Cortex of kidney (tissue), 1 donor: ENCODE measurements at places on chromosomes 12 and 14.

DNA sequence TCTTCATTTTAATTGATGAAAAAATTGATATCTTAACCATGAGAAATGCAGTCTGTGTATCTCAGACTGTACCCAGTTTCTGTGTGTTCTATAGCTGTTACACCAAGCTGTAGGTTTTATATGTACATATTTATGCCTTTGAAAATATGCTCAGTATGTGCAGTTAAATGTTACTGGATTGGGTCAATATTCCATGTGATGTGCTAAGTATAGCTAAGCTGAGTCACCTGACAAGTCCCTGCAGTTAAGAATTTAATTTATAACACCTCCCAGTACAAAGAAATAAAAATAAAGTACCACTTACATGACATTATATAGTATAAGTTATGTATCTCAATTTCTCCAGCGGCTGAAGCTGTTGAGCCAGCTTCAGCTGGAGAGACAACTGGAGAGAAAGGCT lies 984.0 kb downstream of the GALC start:
- no peak for DNase-seq

DNA sequence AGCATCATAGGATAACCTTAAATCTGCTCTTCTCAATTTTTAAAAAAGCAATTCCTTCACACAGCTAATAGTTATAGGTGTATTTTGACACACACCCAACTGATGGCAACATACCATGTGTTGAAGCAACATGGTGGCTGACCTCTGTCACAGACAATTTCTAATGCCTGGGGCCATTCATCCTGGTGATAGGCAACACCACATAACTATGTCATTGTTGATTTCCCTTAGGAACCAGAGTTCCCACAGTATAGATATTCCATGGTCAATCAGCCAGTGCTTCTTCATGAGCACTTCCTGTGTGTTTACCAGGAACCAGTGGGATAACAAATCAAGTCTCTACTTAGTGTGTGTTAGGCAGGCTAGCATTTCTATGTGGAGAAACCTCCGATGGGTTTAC lies 88.3 kb downstream of the FIGNL2 start:
- no peak for DNase-seq

- DNase-seq: no peak
Measured at GRCh38 chr12:13724136-13724535, 257.3 kb downstream of the GRIN2B start.

- DNase-seq: no peak
Measured at GRCh38 chr12:130339951-130340350, 2.3 kb downstream of the PIWIL1 start.

GRCh38 chr14:73775339-73776193 lies 61.4 kb upstream of the PNMA1 start:
- no peak for DNase-seq

DNA sequence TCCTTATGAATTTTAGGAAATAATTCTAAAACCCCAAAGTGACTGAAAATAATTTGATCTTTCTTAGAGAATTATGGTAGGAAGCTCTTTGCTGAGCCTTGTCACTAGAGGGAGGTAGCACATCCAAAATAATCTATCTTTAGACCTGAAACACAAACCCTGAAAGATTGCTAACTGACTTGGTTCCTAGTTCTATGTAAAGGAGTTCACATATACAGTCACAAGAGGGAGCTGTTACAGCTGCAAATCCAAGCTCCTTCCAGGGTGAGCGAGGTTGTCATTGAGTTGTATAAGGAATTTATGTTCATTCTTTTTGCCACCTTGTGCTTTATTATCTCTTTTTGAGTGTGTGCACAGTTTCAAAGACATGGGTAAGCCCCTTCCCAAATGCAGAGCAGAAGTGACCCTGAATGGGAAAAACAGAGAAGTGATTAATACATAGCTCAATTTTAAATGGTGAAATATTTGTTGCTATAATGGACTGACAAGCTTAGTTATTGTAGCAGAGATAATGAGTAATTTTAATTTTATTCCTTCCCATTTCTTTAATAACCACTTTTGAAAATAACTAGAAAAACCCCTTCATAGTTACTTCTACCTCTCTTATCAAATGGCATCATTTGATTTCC lies 387.9 kb downstream of the DAD1 start:
- no peak for DNase-seq

- DNase-seq: no peak
Measured at GRCh38 chr12:45244561-45245343, 28.9 kb downstream of the ANO6 start.

- DNase-seq: no peak
Measured at GRCh38 chr14:83908419-83908818, 1621.5 kb upstream of the FLRT2 start.

GRCh38 chr12:124593851-124594401 lies 26.5 kb upstream of the NCOR2 start:
- no peak for DNase-seq

DNA sequence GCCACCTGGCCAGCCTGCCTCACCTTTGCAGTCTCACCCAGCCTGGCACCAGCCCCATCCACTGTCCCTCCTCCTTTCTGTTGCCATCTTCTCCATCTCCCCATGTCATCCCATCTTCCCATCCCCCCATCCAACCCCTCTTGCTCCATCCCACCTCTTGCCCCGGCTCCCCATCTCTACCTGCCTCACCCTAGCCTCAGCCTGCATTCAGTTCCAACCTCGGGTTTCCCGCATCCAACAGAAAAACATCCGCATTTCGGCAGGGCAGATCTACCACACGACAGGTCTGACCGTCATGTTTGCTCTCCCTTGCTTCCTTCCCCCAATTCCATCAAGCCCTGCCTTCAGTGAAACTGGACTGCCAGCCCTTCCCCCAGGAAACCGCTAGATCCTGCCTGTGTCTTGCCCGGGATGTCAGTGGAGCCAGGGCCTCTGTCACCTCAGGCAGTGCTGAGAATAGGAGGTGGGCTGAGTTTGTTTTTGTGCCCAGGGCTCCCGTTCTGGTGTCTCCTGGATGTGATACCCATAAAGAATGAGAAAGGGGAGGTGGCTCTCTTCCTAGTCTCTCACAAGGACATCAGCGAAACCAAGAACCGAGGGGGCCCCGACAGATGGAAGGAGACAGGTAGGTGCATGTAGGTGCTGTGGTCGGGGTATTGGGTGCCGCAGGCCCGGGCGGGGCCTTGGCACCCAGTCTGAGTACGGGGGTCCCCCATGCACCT lies 2.5 kb downstream of the KCNH3 start:
- DNase-seq: no peak

- no peak for DNase-seq
Measured at GRCh38 chr12:51662728-51663154, 71.7 kb downstream of the SCN8A start.

- DNase-seq: no peak
Measured at GRCh38 chr14:68534276-68534675, 258.6 kb downstream of the ZFP36L1 start.

- DNase-seq: no peak
Measured at GRCh38 chr12:111529424-111530368, 69.4 kb downstream of the ATXN2 start.

GRCh38 chr12:96242597-96242996 lies 48.4 kb downstream of the ELK3 start:
- no peak for DNase-seq

DNA sequence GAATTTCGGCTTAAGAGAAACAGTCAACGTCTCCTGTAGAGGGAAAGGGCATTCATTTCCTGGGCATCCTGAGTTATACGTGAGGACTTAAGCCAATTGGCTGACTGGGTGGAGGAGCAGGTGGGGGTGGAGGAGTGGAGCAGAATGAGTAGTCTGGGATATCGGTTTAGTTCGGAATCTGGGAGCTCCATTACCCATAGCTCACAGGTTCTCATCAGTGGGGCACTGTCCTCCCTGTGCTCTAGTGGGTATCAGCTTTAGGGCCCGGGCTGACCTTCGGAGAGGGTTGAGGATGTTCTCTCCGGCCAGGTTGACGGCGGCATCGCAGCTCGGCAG lies 704 bp downstream of the SDR39U1 start:
- DNase-seq: no peak

- DNase-seq: no peak
Measured at GRCh38 chr12:13362260-13362841, 165.8 kb downstream of the EMP1 start.

- DNase-seq: no peak
Measured at GRCh38 chr14:75223664-75224154, 47.3 kb upstream of the TMED10 start.

GRCh38 chr12:116338064-116338846 lies 60.8 kb upstream of the MED13L start:
- DNase-seq: no peak

DNA sequence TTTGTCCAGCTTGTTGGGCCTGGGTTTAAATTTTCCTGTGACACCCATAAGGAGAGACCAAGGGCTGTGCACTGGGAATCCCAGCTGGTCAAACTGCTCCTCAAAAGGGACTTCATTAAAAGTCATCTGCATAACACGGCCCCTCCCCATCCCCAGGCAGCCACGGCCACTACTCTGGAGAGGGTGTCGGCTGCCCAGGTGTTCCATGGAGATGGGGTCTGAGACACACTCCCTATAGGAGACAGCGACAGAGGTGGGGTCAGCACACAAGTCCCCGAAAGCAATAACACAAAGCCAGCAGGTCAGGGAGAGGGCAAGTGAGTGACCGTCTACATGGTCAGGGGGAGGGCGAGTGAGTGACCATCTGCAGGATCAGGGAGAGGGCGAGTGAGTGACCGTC lies 75.6 kb upstream of the BCL11B start:
- no peak for DNase-seq

DNA sequence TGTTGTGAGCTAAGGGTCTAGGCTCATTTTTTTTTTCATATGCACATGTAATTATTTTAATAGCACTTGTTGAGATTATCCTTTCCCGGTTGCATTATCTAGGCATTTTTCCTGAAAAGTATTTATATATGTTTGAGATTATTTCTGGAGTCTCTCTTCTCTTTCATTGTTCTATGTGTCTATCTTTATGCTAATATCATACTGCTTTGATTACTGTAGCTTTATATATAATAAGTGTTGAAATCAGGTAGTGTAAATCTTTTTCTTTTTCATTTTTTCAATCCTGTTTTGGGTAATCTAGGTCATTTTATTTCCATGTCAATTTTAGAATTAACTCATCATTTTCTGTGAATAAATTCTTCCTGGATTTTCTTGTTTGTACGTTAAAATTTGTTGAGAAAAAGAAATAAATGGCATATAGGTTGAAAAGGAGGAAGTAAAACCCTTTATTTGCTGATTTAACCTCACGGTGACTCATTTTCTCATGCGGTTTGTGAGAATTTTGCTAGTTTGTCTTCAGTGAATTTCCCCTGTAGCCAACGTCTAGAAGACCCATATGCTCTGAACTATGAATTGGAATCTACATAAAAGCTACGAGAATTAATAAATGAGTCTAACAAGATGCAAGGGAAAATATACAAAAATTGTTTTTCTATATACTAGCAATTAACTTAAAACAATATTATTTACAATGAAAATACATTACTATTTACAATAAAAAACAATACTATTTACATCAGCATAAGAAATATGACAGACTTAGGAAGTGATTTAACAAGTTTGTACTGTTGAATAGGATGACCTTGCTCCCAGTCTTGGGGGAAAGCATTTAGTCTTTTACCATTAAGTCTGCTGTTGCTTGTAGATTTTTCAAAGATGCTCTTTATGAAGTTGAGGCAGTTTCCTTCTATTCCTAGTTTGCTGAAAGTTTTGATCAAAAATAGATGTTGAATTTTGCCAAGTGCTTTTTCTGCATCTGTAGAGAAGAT lies 105.0 kb downstream of the SNAPC1 start:
- no peak for DNase-seq

- DNase-seq: no peak
Measured at GRCh38 chr14:87687420-87687819, 305.6 kb downstream of the GALC start.

DNA sequence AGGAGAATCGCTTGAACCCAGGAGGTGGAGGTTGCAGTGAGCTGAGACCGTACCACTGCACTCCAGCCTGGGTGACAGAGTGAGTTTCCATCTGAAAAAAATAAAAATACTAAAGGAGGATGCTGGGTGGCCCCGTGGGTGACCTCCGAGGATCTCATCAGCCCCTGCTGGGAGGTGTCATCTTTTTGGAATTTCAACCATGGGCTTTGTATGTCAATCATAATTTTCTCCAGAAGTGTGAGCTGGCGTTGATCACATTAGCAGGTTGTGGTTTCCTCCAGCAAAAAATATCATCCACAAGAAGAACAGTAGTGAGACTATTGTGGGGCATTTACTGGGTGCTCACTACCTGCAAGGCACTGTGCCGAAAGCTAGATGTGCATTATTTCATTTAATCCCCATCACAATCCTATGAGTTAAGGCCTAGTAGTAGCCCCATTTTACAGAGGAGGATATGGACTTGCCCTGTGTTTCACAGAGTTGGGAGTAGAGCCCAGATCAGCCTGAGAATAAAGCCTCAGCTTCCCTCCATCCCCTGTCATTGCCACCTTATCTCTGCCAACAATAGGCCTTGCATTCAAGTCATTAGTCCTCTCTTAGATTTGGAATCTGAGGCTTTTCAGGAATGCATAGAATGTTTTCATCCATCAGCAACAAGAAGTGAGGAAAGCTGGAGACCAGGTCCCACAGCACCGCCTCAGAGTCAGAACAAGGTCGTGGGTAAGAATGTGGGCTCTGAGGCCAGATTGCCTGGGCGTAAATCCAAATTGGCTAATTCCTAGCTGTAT lies 39.8 kb downstream of the SVOP start:
- DNase-seq: no peak

GRCh38 chr14:75301666-75302325 lies 23.2 kb downstream of the FOS start:
- DNase-seq: no peak

- DNase-seq: no peak
Measured at GRCh38 chr14:76880449-76880848, 54.2 kb downstream of the LRRC74A start.

- no peak for DNase-seq
Measured at GRCh38 chr14:34087571-34087970, 136.7 kb upstream of the EGLN3 start.

DNA sequence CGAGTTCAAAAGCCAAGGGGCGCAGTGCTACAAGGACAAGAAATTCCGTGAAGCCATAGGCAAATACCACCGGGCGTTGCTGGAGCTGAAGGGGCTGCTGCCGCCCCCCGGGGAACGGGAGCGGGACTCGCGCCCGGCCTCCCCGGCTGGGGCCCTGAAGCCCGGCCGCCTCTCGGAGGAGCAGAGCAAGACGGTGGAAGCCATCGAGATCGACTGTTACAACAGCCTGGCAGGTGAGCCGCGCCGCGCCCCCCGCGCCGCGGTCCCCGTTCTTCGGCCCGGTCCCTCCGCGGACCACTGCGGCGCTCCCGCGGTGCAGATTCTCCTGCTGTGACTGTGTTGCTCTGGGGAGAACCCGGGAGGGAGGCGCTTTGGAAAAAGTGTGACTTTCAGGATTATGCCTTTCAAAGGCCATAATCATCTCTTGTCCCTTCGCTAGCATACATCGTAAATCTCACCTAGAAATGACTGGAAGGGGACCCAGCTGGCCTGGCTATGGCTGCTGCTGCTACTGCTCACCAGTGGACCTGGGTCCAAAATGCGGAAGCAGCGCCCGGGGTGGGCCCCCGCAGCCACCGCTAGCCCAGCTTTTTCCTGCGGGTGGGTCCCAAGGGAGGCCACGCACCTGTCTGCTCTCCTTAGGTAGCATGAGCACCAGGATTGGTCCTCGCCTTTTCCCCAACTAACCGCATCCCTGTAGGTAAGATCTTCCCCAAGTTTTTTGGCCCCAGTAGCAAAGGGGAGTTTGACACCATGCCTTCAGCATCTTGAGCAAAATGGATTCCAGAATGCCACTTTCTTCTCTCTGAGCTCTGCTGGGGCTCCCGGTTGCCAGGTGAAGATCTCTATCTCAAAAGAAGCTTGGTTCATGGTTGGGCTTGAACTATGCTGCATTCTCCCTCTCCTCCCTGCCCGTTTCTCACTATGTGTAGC lies 853 bp downstream of the TTC9 start:
- no peak for DNase-seq

- no peak for DNase-seq
Measured at GRCh38 chr14:58731465-58732293, 93.9 kb downstream of the DACT1 start.

GRCh38 chr12:105382771-105383622 lies 52.5 kb downstream of the C12orf75 start:
- no peak for DNase-seq
